ENCODE measurements at places on chromosomes 11 and 22. TPM values are rescaled to one million over a fixed set of nuclear protein-coding genes. Genes with fewer than 3 reads are reported as not detected.

DNA sequence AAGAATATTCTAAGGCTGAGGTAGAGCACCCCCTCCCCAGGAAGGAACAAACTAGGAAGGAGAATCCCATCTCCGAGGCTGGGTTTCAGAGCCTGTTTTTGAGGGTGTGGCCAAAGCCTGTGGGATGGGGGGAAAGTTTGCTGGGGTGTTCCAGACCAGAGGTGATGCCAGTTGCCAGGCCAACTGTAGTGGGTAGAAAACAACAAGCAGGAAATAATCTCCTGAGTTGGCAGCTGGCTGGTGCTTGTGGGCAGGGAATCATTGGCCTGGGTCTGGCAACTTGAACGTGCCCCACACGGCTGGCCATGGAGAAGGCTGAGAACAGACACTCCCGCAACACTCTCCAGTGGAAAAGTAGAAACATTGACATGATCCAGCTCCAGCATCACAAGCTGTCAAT, 385.6 kb downstream of the ETS1 start:
- no peaks in the 10 kb centered on the region for H3K27me3 ChIP-seq
- H3K4me3 ChIP-seq = no peak overlapping the region
- no peak for DNase-seq
- no peak overlapping the region for H3K27ac ChIP-seq
- H3K4me1 ChIP-seq = peaks cover 23% of the 10 kb centered on the region

GRCh38 chr11:127058524-127058923, 58.0 kb upstream of the KIRREL3 start:
- DNase-seq = no peak
- no peaks in the 10 kb centered on the region for H3K36me3 ChIP-seq
- H3K4me3 ChIP-seq = no peak overlapping the region

- H3K4me3 ChIP-seq = no peak overlapping the region
These were observed 188.9 kb downstream of the MYO18B start for GRCh38 chr22:25930788-25931310.

SCGB1D2 gene
- total RNA-seq = not detected

DNA sequence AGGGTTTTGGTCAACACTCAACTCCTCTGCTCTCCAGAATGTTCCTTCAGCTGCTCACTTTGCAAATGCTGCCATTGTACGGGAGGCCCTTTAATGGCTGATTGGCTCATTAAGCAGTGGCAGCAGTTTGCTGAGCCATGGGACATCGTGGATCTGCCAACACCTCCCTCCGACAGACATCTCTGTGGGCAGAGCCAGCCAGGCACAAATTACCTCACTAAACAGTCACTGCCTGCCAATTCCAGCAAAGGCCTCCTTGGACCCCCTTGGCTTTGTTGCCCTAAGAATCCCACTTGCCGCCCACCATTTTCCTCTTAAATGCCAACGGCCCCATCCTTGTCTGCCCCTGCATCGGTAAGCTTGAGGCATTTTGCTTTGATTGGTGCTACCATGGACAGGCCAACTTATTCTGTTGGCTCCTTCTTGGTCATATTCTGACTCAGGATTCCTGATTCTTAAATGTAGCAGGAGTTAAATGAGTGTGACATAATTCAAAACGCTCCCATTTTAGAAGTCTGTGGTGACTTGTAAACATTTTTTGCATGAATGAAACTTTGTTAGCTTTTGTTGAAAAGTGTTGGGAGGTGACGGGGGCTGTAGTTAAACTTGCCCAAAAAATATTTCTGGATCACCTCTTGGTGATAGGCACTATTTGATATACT, 57.5 kb upstream of the LMO2 start:
- no peak overlapping the region for H3K27ac ChIP-seq
- H3K36me3 ChIP-seq = no peaks in the 10 kb centered on the region
- H3K4me1 ChIP-seq = no peaks in the 10 kb centered on the region
- no peak for DNase-seq

DNA sequence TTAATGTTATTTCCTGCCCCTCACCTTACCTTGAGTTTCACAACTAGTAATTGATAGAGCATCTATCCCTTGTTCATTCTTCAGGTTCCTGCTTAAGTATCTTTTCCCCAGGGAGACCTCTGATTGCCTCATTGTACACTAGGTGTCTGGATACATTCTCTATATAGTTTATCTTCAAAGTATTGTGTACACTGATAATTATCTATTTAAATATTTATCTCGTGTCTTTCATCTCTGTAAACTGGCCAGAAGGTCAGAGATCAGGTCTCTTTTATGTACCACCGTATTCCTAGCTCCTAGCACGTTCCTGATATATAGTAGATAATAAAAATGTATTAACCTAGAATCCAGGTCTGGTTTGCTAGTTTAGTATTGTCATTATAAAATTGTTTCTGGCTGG, 6.4 kb downstream of the TMEM126B start:
- H3K27me3 ChIP-seq = no peaks in the 10 kb centered on the region
- H3K36me3 ChIP-seq = peaks cover 43% of the 10 kb centered on the region
- H3K27ac ChIP-seq = no peak overlapping the region
- H3K4me3 ChIP-seq = no peak overlapping the region
- no peak for DNase-seq
- peaks cover 10% of the 10 kb centered on the region for H3K4me1 ChIP-seq

- no peak overlapping the region for H3K27ac ChIP-seq
- DNase-seq = no peak
- no peak overlapping the region for H3K4me3 ChIP-seq
- H3K36me3 ChIP-seq = no peaks in the 10 kb centered on the region
- H3K27me3 ChIP-seq = peaks cover 2% of the 10 kb centered on the region
These were observed 252.8 kb upstream of the PLET1 start for GRCh38 chr11:112513417-112513816.

- H3K27me3 ChIP-seq = peaks cover 10% of the 10 kb centered on the region
- H3K4me3 ChIP-seq = no peak overlapping the region
- no peak overlapping the region for H3K27ac ChIP-seq
- DNase-seq = no peak
- H3K36me3 ChIP-seq = no peaks in the 10 kb centered on the region
- H3K4me1 ChIP-seq = no peaks in the 10 kb centered on the region
These were observed 524.0 kb upstream of the KIRREL3 start for GRCh38 chr11:127524618-127525017.

GRCh38 chr11:3353066-3353465, 25.9 kb downstream of the ZNF195 start:
- no peak overlapping the region for H3K27ac ChIP-seq
- H3K4me3 ChIP-seq = no peak overlapping the region
- no peak for DNase-seq
- H3K27me3 ChIP-seq = no peaks in the 10 kb centered on the region
- peaks cover 21% of the 10 kb centered on the region for H3K36me3 ChIP-seq
- no peaks in the 10 kb centered on the region for H3K4me1 ChIP-seq

DNA sequence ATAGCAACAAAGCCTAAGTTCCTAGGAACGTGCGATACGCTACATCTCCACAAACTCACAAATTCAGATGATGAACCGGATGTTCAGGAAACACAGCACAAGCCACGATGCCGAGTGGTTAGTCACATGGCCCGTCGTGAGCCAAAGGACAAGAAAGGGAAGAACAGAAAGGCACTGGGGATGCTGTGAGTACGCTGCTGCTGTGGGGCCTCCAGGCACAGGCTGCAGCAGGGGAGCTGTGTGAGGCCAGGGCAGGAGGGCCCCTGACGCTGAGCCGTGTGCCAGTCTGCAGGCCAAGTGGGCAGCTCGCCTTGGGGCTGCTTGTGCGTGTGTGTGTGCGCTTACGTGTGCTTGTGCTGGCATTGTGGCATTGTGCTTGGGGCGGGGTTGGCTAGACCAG, 89.4 kb downstream of the CTTN start:
- H3K27ac ChIP-seq = no peak overlapping the region
- H3K27me3 ChIP-seq = no peaks in the 10 kb centered on the region
- no peak for DNase-seq
- no peak overlapping the region for H3K4me3 ChIP-seq
- no peaks in the 10 kb centered on the region for H3K4me1 ChIP-seq

OVOL1 gene
- 0.19 TPM for total RNA-seq

GRCh38 chr11:62839050-62839945, at the start of gene WDR74:
TSS of gene WDR74 (minus strand) at chr11:62839590. CDS start at chr11:62839570, 20 bp downstream.
- peak; percentile 96 for DNase-seq
- H3K36me3 ChIP-seq = peaks cover 27% of the 10 kb centered on the region
- peaks cover 33% of the 10 kb centered on the region for H3K4me1 ChIP-seq
- H3K4me3 ChIP-seq = no peak within 1 kb of the TSS

DNA sequence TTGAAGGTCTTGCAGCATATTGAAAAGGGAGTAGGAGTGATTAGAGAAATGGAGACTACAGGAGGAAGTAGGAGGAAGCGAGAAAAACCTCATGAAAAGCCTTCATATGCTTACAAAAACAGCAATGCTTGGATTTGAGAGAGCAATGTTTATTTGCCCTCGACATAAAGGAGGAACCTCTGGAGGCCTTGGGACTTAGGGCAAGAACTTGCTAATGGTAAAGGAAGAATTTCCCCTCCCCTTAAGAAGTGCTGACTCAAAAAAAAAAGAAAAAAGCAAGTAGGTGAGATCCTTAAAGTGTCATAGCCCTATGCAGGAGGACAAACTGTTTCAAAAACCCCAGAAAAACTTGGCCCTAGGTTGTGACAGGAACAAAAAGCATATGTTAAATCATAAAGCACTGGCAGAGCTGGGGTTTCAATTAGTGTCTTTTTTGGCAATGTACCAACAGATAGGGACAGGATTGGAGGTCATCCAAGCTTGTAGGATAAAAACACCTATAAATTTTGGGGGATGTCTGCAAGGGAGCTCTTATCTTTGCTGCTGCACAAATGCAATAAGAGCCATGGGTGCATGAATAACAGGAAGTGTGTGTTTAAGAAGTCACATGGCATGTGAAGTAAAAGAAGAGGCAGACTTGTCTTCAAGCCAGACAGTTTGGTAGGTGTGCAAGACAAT, 4.9 kb downstream of the GLYAT start:
- H3K27me3 ChIP-seq = no peaks in the 10 kb centered on the region
- DNase-seq = no peak
- H3K27ac ChIP-seq = peak overlapping the region; percentile 79
- no peak overlapping the region for H3K4me3 ChIP-seq

NXPE2 gene
- total RNA-seq = not detected

DNA sequence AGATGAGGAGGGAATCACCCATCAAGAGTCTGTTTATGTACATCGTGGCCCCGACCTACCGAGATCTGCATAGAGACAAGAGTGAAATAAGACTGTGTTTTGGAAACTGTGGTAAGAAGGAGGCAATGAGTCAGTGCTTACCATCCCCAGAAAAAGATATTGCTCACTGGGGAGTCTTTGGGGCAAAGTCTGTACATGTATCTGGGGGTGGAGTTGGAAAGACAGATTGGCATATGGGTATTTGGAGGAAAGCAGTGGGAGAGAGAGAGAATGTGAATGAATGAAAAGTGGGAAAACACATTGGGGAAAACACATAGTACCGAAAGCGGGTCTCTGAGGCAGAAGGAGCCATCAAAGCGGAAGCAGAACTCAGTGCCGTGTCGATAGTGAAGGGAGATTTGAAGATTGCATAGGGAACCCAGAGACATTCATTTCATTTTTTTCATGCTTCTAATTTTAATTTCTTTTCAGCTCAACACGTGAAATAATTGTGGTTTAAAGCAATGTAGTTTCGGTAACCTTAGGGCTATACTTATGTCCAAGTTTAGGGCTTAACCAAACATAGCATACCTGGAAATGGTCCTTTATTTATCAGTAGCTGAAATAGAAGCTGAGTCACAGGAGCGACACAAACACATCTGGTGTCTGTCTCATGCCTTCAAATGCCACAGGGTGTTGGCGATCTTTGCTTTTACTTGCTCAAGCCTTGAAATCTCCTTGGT, 98.6 kb upstream of the CD44 start:
- peaks cover 2% of the 10 kb centered on the region for H3K27me3 ChIP-seq
- peak overlapping the region; percentile 98 for H3K27ac ChIP-seq
- peaks cover 80% of the 10 kb centered on the region for H3K4me1 ChIP-seq
- H3K36me3 ChIP-seq = peaks cover 5% of the 10 kb centered on the region

OR52H1 gene
- total RNA-seq = not detected

TYR gene
- total RNA-seq = not detected

DNA sequence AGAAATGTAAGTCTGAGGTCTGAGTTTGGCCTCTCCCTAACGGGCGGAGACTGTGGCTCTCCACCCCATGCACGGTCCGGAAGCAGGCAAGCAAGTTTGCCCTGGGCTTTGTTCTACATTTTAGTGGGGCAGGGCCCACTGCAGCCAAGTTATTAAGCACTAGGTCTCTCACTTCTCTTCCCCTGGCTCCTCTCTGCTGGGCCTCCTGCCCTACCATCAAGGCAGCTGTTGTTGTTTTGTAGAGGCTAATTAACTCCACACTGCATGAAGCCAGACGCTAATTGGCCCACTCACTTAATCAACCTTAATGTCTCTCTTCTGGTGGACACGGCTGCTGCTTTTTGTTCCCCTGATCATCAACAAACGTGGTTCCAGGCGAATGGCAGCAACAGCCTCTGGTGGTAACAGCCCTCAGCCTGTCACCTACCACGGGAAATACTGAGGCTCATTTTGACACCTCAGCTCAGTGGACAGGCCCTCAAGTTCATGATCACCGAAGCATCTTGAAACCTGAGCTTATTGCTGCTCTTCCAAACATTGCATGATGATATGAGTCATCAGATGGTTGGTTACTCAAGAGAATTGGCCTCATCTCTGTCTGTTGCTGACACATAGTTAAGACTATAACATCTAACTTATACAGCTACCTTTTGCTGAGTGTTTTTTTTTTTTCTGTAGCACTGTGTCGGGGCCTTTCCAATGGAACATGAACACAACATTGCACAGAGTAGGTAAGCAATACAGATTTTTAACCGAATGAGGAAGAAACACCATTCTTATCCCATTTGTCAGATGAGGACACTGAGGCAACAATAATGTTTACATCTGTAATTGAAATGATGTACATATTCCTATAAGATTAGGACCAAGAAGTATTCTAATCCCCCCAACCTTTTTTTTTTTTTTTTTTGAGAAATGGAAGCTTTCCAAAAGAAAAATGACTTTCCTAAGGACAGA, 20.8 kb upstream of the LMO2 start:
- no peak overlapping the region for H3K4me3 ChIP-seq

FAM181B gene
- not detected for total RNA-seq

- H3K36me3 ChIP-seq = no peaks in the 10 kb centered on the region
- H3K27ac ChIP-seq = no peak overlapping the region
- H3K4me3 ChIP-seq = no peak overlapping the region
- DNase-seq = no peak
- peaks cover 37% of the 10 kb centered on the region for H3K27me3 ChIP-seq
These were observed 70.5 kb upstream of the BLID start for GRCh38 chr11:122186439-122187080.

DNA sequence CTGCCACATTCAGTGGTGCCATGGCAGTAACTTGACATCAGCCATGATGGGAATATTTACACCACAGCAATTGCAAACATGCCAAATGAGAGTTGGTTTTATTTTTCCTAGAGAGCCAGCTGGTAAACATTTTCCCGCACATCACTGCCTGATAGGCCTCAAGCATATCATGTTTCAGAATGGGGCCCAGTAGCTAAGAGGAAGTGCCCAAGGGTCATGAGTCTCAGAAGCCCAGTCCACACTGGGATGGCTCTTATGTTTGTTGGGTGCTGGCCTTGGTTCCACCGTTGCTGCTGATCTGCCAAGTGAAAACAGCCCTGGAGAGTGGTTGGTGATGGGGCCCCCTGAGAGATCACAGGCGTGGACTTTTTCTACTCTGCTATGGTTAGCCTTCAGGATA, 64.3 kb upstream of the NAV2 start:
- H3K27me3 ChIP-seq = peaks cover 4% of the 10 kb centered on the region
- no peaks in the 10 kb centered on the region for H3K4me1 ChIP-seq
- H3K4me3 ChIP-seq = no peak overlapping the region

- H3K27ac ChIP-seq = no peak overlapping the region
- H3K4me3 ChIP-seq = no peak overlapping the region
- no peak for DNase-seq
- no peaks in the 10 kb centered on the region for H3K27me3 ChIP-seq
- H3K4me1 ChIP-seq = no peaks in the 10 kb centered on the region
These were observed 80.7 kb downstream of the CEP164 start for GRCh38 chr11:117408356-117408755.
